ENCODE measurements at places on chromosomes 2 and 18.

GRCh38 chr2:2703172-2703571 lies 372.1 kb upstream of the MYT1L start:
- no peak for DNase-seq

GRCh38 chr2:212428681-212429478 lies 109.7 kb downstream of the ERBB4 start:
- peak; percentile 50 for DNase-seq

- no peak for DNase-seq
These were observed 515 bp downstream of the TSHZ1 start for GRCh38 chr18:75211002-75211621.

DNA sequence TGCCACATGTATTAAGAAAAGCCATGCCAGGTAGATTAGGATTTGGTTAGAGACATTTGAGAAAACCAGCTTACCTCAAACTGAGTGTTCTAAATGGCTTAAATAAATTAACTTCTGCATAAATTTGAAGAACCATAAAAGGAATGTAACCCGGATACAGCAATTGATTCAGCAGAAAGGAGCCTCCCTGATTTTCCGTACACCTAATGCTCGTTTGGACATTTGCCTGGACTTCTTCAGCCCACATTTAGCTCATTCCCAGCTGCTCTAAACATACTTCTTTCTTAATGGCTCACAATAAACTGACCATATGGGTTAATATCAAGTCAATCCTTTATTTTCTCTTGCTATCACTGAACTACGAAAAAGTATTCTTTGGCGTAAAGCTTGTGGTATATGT lies 392.4 kb downstream of the ZNF516 start:
- DNase-seq: no peak

DNA sequence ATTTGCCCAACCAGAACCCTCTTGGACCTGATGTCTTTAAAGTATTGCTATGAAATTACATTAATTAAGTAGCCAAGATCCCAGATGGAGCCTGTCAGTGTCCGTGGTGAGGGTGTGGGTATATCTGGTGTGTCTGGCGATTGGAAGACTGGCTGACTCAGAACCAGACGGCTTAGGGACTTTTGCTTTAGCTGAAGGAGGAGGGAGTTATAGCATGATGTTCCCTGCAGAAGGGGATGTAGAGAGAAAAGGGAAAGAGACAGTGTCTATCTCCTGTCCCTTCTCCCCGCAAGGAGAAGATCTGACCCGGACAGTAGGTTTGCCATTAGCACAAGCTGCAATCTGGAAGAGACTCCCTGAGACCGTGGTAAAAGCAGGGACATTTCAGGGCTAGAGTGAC lies 60.6 kb downstream of the POU3F3 start:
- no peak for DNase-seq

GRCh38 chr2:20514596-20515269 lies 67.9 kb downstream of the RHOB start:
- no peak for DNase-seq

- no peak for DNase-seq
These were observed 487.4 kb upstream of the CELF4 start for GRCh38 chr18:38052879-38053590.

- no peak for DNase-seq
These were observed 43.1 kb downstream of the PELI1 start for GRCh38 chr2:64101141-64101591.

- no peak for DNase-seq
These were observed 116.8 kb upstream of the SPRED2 start for GRCh38 chr2:65549257-65549627.

DNA sequence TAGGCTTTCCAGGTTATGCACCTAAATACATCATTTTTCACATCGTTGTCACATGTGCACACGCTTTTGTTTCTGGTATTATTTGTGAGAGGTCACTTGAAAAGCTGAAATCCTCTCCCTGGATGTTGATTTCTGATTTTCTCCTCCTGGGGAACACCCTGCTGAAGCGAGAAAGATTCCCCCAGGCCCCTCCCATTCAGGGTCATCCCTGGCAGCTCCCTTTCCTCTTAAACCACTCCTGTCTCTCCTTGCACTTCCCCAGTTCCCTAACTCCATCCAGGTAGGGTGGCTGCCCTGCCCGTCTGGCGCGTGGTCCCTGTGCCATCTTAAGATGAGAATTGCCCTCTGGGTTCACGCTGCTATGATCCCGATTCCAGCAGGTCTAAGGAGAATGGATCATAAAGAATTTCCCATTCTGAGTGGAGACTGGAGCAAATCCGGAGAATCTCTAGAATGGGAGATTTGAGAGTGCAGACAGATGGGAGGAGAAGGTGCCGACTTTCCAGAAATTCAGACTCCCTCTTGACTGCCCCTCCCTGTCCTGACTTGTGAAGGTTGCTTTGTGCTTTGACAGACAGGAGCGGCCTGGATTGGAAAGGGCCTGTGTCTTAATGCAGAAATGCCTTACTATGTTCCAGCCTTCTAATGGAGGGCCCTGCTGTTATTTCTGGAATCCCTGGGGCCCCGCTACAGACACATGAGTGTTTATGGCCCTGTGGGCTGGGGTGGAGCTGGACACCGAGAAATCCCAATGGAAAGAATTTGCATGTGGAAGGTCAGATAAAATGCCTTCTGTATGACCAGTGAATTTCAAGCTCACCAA lies 1.3 kb upstream of the YWHAQ start:
- DNase-seq: no peak

DNA sequence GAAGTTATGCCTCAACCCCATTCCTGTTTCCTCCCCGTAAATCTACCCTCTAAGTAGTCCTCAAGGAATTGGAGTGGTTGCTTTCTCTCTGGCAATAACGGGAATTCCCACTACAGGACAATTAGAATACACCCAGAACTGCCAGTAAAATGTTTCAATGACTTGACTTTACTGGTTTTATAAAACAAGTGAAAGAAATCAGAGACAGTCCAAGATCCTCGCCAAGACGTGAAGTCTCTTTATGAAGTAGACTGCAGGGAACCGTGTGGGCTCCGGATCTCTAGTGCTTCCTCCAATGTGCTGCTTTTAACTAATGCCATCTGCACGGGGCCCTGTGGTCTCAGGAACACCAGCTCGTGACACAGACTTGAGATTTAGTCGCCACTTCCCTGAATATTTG lies 101.4 kb downstream of the CPO start:
- no peak for DNase-seq

- DNase-seq: no peak
These were observed 126.7 kb upstream of the ITGB6 start for GRCh38 chr2:160326786-160327185.

DNA sequence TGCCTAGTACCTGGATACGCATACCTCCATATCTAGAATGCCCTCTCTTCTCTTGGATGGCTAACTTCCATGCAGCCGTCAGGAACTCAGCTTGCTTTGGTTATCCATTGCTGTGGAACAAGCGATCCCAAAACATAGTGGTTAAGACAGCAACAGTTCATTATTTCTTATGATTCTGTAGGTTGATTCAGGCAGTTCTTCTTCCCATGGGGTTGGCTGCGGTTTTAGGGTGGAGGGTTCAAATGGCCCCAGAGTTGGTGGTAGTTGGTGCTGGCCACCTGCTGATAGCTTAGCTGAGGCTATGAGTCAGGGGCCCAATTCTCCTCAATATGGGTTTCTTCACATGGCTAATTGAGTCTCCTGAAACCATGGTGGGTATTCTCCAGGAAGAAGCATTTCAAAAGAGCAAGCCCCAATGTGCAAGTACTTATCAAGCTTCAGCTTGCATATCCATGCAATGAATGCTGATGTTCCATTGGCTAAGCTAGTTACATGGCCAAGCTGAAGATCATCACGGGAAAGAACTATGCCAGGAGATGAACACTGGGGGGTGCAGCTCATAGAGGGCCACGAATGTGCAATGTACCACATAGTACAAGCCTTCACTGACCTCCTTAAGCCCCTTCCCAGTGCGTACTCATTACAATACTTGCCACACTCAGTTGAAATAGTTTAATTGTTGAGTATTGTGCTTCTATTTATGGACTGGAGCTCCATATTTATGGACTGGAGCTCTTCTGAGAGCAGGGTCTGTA lies 10.0 kb upstream of the RHOB start:
- no peak for DNase-seq

DNA sequence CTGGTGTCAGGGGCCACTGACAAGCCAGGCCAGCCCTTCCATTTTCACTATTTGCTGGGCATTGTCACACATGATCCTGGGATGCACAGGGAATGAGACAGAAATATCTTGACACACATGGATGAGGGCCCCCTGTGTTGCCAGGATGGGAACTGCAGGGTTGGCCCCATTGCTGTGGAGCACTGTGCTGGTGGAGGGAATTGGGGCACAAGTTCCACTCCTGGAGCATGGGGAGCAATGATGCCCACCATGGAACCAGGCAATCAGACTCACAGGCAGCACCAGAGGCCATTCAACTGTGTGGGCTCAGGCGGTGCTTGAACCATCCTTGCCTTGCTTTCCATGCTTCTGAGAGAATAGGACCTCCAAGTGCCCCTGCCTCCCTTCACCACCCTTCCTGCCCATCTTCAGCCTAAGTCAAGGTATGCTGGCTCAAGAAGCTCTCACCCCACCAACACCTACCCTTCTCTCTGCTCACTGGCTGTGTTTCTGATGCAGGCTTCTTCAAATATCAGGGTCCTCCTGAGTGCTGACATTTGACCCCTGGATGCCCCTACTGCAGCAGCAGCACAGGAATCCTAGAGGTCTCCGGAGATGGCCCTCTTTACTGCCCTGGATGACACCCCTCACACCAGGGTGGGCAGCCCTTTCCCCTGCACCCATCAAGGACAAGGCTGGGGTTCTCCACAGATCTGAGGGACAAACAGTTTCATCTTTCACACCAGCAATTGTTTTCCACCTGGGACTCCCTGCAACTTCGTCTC lies 11.0 kb downstream of the ADRA2B start:
- no peak for DNase-seq

DNA sequence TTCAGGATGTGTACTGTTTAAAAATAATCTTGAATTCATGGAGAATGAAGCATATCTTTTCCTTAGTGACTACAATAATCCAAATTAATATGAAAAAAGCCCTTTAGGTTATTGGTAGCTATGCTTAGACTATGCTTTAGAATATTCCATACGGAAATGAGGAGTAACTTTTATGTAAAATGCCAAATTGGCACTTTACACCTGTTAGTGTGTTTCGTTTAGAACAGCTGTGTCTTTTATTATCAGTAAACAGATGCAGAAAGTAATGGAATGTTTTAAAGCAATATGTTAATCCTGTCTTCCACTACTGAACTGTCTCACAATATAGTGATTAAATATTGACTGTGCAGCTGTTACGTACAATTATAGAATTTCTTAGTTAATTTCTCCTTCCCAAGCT lies 129.6 kb downstream of the PMS1 start:
- DNase-seq: no peak

DNA sequence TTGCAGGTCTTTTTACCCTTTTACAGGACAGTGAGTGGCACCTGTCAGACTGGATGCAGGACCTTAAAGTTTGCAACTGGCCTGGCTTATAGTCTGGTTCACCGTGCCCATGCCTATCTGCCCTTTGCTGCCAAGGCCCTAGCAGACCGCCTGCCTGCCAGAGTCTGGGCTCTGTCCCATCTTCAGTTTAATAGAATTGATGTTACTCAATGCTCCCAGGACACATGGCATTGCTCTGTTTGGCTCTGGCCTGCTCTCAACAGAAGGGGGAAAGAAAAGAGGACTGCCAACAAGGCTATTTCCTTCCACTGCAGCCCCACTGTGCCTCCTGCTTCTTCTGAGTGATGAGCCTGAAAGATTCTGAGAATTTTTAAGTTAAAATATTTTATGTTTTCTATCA lies 25.6 kb upstream of the TMEM178A start:
- peak; percentile 49 for DNase-seq

GRCh38 chr2:156319811-156320485 lies 12.6 kb downstream of the NR4A2 start:
- no peak for DNase-seq

DNA sequence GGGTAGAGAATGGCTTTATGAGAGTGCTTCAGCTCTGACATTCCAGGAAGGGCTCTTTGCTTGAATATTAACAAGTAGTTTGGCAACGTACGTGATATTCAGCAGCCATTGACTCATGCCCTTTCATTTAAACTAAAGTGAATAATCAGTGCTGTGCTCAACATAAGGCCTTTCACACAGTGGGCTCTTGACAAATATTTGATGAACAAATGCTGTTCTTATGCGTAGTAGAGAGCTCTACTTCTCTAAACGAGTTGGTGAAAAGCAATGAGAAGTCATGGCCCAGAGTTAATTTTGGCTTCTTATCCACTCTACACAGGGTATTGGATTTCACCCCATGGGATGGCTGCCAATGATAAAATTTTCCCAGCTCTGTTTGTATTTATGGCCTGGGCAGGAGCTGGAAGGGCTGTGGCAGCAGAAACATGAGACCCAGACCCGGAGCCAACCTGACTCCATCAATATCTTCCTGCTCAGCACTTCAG lies 338.9 kb downstream of the CCDC85A start:
- DNase-seq: no peak

DNA sequence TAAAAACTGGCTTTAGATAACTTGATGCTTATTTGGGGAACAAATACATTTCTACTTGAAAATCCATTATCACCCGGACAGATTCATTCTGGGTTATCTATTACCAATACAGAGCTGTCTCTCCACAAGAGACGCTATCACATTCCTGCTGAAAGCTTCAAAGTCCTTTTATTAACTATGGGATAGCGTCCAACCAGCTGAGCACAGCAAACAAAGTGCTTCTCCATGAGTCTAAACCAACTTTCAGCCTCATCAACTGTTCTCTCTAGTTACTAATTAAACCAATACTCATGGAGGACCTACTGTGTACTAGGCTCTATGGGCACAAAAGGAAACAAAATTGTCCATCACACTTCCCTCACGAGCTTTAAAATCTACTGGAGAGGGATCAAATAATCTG lies 132.8 kb downstream of the L3MBTL4 start:
- no peak for DNase-seq
